ENCODE measurements at places on chromosomes 7 and 10.

DNA sequence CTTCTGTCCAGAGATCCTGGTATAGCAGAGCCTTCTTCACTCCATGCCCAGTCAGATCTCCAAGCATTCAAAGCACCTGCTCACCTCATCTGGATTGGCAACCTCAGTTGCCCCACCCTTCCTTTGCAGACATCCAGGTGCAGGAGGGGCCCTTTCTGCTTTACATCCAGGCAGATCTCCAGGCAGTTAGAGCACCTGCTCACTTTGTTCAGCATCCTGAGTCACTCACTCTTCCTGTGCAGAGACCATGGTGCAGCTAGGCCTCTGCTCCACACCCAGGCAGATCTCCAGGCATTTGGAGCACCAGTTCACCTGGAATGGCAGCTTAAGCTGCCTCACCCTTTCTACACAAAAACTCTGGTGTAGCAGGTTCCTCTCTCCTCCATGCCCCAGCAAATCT lies 153.1 kb downstream of the CDK14 start:
- DNase-seq: no peak

GRCh38 chr7:67589183-67589582 lies 592.5 kb downstream of the TYW1 start:
- no peak for DNase-seq

GRCh38 chr7:40773656-40774055 lies 638.9 kb downstream of the SUGCT start:
- DNase-seq: no peak

- no peak for DNase-seq
Observed at GRCh38 chr7:29565982-29566746, 2.5 kb downstream of the PRR15 start.

DNA sequence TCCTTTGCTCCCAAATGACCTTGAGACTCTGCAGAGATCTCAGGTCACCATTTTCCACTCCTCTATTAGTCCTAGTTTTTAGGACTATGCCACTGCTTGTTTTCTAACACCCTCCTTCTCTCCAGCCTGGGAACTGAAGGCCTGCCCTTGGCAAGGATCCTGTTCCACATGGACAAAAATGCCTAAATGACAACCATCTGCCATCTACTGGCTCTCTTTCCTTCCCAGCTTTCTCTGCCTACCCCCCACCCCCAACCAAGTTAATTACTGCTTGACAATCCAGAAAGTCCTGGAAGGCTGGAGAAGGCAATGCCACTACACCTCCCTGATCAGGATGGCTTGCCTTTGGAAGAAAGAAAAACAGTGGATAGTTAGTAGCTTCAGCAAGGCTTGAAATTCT lies 44.8 kb upstream of the SP8 start:
- DNase-seq: no peak

- no peak for DNase-seq
Observed at GRCh38 chr7:20301311-20301939, 29.3 kb upstream of the ITGB8 start.

- DNase-seq: no peak
Observed at GRCh38 chr10:84198206-84198915, 4.0 kb downstream of the CDHR1 start.

GRCh38 chr7:110718503-110719205 lies 372.3 kb upstream of the LRRN3 start:
- no peak for DNase-seq

GRCh38 chr7:151157645-151158329 lies 9.7 kb downstream of the GBX1 start:
- no peak for DNase-seq

- no peak for DNase-seq
Observed at GRCh38 chr7:50591480-50592438, 26.6 kb upstream of the DDC start.

- no peak for DNase-seq
Observed at GRCh38 chr10:15344876-15345285, 26.2 kb downstream of the FAM171A1 start.

DNA sequence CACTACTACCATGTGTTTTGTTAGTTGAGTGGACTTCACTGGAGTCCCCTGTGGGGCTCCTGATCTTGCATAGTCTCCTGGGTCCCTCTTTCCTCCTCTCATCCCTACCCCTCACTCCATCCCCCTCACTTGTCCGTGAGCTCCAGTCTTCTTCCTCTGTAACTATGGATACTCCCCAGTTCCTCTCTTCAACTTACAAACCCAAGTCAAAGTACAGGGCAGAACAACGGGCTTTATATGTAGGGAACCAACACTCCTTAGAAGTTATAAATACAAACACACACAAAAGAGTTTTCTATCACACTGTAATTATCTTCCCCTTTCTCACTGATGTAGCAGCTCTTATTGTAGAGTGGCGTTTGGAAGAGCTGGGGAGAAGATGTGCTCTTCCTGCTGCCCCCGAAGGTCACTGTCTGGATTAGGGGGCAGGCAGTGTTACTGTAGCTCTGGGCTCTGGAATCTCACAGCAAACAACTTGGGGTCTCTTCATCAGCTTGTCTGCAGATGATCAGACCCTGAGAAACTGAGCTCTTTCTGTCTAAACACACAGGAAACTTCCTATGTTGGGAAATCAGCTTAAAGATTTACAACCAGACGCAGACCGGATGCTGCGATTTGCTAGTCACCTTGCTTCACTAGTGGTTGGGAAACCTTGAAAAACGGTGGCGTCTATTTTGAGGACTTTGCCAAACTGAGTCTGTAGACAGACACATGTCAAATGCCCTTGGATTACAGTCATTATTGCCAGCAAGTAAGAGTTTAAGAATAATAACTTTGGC lies 13.6 kb downstream of the SNX10 start:
- DNase-seq: no peak

- DNase-seq: no peak
Observed at GRCh38 chr7:131354390-131354789, 26.7 kb downstream of the MKLN1 start.

DNA sequence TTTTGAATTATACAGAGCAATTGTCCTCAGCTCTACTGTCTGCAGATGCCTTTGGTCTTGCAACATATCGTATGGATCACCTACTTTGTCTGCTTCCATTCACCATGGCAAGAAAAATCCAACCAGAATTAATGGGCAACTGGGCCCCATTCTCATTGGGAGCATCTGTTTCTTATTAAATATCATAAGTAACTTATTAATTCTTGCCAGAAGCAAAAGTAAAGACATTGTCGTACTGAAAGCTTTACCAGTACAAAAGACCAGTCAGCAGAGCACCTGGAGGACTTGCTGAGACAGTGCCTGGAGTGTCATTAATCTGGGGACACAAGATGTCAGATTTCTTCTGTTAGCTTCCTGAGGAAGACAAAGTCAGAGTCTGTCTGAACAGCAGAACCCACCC lies 404.5 kb downstream of the INHBA start:
- no peak for DNase-seq

- peak; percentile 77 for DNase-seq
Observed at GRCh38 chr10:100529475-100530298, at the start of gene NDUFB8. Gene NDUFB8 (minus strand): TSS chr10:100529871. CDS start chr10:100529851, 20 bp downstream.

DNA sequence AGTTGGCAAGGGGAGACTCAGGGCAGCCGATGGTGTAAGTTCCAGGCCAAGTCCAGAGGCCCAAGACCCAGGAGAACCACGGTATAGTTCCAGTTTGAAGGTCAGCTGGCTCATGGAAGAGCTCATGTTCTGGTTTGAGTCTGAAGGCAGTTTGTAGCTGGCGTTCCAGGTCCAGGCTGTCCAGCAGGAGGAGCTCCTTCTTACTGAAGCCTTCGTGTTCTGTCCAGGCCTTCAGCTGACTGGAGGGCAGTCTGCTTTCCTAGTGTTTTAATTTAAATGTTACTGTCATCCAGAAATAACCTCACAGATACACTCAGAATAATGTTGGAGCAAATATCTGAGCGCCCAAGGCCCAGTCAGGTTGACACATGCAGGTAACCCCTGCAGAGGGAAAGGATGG lies 4.2 kb downstream of the SUN1 start:
- DNase-seq: no peak

DNA sequence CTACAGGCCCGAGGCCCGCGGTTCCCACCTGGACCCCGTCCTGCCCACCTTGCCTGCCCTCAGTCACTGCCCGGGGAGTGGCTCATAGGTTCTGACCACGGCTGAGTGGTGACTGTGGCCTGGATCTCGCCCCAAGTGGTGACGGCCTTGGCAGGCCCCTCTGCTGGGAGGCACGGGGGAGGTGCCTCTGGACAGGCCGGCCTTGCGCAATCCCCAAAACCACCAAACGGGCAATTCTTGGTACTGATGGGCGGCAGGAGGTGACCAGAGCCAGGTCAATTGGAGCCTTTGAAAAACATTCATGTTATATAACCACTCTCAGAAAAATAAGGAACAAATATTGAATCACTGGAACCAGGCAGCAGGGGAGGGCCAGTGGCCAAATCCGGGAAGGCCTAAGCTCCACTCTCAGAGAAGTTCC lies 83.4 kb downstream of the PRKAG2 start:
- no peak for DNase-seq
